ENCODE measurements at places on chromosomes 3 and 15.

DNA sequence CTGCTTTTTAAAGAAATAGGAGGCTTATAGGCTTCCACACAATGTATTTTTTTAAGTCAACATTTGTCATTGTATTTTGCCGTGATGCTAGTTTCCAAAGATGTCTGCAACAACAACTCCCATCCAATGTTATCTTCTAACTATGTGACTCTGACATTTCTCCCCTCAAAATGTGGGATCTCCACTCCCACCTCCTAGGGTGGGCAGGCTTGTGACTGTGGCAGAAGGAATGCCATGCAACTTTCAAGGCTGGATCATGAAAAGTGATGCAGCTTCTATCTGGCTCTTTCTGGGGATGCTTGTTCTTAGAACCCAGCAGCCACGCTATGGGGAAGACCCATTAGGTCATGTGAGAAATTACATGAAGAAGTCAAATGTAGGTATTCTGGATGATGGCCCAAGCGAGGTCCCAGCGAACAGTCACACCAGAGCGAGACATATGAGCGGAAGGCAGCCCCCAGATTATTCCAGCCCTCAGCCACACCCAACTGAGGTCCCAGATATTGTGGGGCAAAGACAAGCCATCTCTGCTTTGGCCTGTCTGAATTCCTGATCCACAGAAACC, 124.3 kb downstream of the BDH1 start:
- no peak for DNase-seq

GRCh38 chr3:194194757-194195085, 58.8 kb downstream of the HES1 start:
- DNase-seq, result no peak

GRCh38 chr3:38327335-38328009, 19.1 kb upstream of the XYLB start:
- no peak for DNase-seq

GRCh38 chr15:60721257-60721626, 242.3 kb upstream of the ICE2 start:
- DNase-seq, result no peak

GRCh38 chr3:150239766-150240165, 168.3 kb upstream of the TSC22D2 start:
- no peak for DNase-seq

- no peak for DNase-seq
Observed at GRCh38 chr3:100545371-100545770, 53.0 kb downstream of the TMEM45A start.

DNA sequence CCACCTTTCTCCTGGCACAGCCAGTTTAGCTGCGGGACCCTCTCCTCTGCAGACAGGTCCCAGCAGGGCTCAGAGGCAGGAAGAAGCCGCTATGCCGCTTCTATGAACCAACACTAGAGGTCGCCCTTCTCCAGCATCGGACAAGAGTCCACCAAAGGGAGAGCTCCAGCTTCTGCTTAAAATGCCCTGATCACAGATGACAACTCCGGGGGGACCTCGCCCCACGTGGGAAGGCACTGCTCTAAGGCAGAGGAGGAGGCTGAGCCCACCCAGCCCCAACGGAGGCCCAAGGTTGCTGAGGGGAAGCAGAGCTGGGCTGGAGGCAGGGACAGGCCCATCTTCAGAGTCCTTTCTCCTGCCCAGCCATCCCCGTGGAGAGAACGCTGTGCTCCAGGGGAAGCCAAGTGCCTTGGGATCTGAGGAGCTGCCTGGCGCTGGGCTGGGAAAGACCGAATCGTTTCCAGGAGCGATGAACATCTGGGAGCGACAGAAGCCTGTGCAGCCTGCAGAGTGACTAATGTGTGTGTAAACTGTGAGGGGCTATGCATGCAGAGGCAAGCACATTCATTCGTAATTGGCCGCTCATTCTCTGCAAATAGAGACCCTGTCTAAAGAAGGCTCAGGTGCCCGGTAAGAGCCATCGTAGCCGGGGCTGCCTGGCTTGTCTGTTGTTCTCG, 43.5 kb upstream of the BDH1 start:
- peak; percentile 59 for DNase-seq

GRCh38 chr3:140904521-140904920, 37.1 kb upstream of the SLC25A36 start:
- DNase-seq, result no peak

GRCh38 chr3:30227571-30228301, 378.7 kb upstream of the TGFBR2 start:
- DNase-seq, result no peak

DNA sequence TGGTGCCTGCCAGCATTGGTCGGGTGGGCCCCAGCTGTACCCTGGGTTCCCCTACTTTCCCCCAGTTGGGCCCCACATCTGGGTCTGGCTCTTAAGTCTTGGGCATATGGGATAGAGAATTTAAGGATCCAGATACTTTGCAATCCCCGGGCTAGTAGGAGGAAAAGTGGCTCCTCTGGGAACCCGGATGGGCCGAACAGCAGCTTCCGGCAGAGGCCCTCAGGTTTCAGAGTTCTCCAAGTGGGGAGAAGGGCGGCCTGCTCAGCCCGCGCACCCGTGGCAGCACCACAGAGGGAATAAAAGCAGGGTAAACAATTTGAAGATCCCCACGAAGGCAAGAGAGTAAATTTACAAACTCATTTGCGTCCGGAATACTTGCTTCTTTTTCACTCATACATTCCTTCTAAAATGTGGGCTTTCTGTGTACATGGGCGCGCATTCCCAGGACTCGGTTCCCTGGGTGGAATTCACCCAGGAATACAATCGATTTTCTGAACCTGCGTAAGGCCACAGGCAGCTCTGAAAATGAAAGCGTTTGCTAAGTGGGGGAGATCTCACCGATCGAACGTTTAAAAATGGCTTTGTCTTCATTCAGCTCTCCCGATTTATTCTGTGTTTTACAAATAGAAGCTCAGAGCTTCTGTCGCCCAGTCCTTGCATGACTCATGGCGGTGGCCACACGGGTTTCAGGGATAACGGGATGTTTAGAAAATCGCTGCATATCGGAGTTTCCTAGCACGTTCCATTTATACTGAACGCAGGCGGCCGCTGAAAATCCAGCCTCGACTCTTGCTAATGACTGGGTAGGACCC, 74.0 kb upstream of the POLG start:
- DNase-seq, result no peak

GRCh38 chr15:43493703-43494472, 932 bp upstream of the TP53BP1 start:
- no peak for DNase-seq

GRCh38 chr3:38992117-38992760, 59.5 kb downstream of the SCN11A start:
- DNase-seq, result no peak

- DNase-seq, result no peak
Observed at GRCh38 chr3:147890114-147890513, 480.9 kb downstream of the ZIC1 start.

DNA sequence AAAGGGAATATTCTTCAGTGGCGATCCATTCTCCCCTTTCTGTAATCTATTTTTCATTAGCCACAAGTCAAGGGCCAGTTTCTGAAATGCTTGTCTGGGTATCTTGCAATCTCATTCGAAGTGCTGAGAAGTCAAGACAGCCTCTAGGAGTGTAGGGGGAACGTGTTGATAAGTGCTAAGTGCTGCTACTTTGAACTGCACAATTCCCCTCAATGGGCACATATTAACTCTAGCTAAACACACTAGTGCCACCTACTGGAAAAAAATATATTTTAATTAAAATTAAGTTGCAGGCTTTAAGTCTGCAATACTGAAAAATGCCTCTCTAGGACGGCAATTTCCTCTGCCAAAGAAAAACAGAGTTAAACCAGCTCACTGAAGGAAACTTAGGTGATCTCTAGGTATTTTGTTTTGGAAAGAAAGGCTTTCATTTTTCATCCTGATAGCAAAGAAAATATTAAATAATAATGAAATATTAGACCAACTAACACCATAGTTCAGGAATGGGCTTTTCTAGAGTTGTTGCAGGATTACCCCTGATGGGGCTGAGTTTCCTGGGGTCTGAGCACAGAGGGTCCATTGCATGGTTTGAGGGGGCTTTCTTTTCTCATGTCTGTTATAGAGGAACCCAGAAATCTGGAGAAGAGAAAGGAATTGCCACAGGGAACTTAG, 181.9 kb upstream of the KBTBD8 start:
- DNase-seq, result no peak

GRCh38 chr3:141368062-141368924, at the start of gene ZBTB38:
ZBTB38 (plus strand) TSS chr3:141368504; CDS start chr3:141442389, 73,885 bp downstream.
- no peak for DNase-seq

DNA sequence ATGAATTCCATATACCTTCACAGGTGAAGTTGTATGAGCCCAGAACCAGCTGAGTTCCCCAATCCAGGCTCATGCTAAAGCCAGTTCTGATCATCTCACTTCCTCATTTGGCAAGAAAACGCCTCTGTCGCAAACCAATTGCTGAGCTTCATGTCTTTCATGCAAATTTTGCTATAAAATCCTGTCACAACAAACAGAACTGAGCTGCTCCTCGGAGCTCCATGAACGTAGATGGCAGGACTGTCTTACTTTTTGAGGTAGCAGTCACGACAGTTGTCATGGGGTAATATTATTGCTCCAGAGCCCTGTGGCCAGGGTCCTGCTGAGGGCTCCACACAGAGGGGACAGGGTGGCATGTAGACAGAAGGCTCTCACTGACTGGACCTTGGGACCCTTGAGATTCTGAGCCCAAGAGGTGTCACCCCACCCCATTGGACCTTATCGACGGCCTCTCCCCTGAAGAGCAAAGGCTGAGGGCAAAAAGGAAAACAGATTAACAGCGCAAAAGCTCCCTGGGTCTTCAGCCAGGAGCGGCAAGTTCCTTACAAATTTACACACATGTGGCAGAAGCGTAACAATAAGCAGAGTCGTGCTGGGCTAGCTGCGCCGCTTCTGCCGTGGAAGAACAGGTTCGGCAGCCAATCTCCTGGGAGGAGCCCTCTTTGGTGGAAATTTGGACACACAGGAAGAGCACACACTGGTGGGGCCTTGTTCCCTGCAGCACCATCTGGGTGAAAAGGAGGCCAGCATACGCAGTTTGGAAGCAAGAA, 249.2 kb downstream of the OPA1 start:
- no peak for DNase-seq

DNA sequence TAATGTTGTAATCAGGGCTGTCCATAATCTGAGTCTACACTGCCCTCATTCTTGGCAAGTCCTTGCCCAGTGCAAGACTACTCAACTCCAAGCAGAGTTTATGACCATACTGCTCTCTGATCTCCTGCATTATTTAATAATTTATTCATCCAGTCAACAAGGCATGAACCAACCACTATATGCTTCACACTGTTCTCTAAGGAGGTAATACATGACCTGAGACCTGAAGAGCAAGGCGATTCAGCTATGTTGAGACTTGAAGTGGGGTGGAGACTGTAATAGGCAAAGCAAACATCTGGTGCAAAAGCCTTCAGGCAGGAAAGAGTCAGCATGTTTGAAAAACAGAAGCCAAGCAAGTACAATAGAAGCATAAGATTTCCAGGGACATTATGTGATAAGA, 1362.8 kb downstream of the ROBO2 start:
- no peak for DNase-seq

- DNase-seq, result no peak
Observed at GRCh38 chr3:502486-502885, 305.9 kb downstream of the CHL1 start.

DNA sequence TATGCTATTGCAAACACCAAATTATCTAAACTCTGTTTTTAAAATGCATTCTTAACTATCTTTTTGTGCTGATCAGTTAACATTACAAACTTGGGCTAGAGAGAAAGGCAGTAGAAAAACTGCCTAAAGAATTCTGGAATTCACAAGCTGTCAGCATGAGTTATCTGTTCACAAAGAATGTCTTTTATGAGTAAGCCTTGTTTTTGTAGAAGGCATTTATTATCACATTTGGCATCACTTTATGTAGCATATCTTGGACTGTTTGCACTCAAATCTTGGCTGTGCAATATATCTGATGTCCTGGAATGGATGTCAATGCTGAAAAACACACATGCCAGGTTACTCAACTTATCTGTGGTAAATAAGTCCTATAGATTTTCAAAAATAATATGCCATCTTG, 15.5 kb upstream of the BCHE start:
- no peak for DNase-seq

- DNase-seq, result no peak
Observed at GRCh38 chr3:37591116-37591781, 270.4 kb upstream of the CTDSPL start.

Measured in stimulated activated CD4-positive, alpha-beta T cell treated with anti-CD3 and anti-CD28 coated beads, Interleukin-15, amount 100 ng/mL, for 1 hour (primary cell).